GOT3 (cell line): ENCODE measurements at places on chromosomes 13 and 19.
A peak's percentile ranks its signal among the peaks of the same experiment; 100 is the strongest.

DNA sequence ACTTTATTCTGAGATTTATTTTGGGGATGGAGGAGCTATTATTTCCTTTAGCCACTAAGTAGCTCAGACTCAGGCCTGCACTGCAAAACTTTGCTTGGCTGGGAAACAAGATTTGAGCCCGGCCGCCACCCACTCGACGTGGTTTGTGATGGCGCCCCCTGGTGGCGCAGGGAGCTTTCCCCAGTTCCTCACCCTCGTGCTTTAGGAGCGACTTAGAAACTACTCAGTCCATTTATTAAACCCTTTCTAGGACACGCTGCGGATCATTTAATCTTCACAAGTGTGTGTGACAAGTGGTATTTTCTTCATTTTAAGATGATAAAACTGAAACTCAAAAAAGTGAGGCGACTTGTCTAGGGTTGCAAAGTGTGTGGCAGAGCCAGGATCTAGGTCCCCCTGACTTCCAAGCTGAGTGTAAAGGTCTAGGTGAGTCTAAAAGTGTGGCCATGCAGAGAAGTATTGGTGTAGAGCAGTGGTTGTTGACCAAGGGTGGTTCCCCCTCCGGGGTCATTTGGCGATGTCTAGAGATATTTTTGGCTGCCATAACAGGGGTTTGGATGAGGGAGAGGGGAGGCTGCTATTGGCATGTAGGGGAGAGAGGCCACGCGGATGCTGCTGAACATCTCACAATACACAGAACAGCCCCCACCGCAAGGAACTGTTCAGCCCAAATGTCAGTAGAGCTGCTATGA lies 2.2 kb downstream of the CXCL17 start:
- DNase-seq, result no peak

DNA sequence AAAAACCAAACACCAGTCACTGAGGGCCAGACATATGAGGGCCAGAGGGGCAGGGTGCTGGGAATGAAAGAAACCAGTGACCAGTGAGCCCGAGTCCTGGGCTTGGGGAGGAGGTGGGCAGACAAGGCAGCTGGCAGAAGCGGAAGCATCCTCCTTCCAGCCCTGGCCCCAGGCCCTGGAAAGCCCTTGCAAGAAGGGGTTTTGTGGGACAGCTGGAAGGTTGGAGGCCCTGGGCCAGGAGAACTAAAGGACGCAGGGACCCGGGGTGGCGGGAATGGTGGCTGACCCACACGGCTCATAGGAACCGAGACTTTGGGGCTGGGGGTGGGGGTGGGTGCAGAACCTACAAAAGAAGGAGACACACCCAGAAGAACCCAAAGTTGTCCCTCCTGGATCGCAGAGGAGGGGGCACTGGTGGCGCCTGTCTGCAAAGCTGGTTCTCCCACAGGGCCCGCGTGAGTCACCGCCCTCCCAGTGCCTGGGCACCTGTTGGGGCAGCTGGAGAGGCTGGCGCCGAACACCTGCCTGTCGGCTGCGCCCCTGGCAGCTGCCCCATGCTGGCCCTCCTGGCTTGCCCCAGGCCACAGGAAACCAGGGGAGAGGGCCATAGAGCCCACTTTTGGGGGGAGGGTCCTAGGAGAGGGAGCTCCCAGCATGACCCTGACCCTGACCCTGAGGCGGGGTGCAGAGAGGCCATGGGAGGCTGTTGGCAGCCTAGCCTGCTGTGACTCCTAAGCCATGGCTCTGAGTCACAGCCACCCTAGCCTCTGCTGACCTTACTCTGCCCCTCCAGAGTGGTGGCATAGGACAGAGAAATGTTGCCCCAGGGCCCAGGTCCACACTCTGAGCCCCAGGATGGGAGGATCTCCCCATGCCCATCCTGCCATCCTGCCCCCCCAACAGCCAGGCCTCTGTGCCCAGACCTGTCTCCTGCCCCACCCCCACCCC lies 802 bp downstream of the DMPK start:
- no peak for DNase-seq

DNA sequence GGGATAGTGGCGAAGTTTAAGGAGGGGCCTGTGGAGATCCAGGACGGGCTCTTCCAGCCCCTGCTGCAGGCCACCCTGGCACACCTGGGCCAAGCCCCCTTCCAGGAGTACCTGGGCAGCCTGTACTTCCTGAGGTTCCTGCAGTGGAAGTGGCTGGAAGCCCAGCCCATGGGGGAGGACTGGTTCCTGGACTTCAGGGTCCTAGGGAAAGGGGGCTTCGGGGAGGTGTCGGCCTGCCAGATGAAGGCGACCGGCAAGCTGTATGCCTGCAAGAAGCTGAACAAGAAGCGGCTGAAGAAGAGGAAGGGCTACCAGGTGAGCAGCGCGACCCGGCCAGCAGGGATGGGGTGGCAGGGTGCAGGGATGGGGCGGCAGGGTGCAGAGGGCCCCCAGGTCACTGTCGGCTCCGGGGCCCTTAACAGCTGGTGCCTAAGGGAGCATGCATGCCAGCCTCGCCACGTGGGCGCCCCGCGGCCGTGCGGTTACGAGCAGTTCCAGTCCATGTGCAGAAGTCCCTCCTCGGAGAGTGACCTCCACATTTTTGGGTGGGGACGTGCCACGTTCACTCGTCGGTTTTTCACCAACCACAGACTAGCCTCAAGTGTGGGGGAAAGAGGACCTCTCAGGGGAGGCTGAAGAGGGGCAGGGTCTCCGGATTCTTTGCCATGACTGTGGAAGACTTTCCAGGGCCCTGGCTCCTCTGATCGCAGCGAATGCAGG lies 912 bp downstream of the GRK1 start:
- no peak for DNase-seq

DNA sequence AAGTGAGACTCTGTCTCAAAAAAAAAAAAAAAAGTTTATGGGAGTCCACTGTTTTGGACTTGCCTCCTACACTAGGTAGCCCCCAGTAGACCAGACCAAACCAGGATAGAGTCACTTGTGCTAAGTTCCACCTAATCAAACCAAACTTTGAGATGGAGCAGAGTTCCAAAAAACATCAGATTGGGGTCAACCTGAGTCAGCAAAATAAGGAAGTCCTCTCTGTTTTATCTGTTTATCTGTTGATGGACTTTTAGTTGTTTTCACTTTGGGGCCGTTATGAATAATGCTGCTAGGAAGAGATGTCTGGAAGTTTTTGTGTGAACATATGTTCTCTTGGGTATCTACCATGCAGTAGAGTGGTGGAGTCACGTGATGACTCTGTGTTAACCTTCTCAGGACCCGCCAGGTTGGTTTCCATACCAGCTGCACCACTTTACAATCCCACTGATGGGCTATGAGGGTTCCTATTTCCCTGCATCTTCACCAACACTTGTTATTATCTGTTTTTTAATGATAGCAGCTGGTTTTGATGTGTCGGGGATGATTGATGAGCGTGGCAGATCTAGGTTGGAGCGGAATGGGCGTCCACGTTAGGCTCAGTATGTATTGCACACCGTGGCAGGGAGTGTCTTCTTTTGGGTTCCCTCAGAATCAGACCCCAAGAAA lies 46.6 kb upstream of the TM9SF2 start:
- DNase-seq, result no peak

DNA sequence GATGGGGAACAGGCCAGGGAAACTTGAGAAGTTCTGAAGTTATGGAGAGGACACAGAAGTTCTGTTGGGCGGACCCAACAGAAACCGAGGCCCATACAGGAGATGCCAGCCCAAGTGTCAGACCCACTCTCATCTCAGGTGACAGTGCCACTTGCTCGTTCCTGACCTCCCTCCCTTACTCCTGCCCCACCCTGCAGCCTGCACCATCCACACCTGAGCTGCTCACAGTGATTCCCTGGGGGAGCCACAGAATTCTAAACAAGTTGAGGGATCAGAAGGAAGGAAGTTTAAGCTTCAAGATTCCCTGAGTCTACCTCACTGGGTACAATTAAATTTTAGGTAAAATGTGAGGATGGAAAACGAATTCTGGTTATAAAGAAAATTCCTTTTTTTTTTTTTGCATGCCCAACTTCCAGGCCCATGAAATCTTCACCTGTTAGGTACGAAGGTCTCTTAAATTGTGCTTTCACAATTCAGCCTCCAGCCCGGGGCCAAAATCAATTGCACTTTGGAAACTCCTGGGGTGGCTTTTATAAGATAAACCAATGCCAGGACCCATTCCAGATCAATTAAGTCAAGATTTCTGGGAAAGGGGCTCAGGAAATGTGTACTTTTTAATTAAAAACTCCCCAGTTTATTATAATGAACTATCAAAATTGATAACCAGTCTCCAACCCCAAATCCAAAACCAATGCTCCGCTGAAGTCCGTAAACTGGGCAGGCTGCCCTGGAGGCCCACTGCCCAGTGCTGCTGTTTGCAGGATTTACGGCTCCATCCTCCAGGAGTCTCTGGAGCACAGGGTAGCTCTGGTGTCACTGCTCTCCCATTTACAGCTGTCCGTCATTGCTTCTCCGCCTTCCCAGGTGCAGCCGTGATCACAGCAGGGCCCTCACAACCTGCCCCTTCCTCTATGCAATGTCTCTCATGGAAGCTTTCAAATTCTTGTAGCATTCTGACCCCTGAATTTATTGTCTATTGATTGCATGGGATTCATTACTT lies 643.5 kb downstream of the UQCRFS1 start:
- DNase-seq, result no peak

GRCh38 chr13:113928685-113929627 lies 44.9 kb downstream of the C13orf46 start:
- peak; percentile 19 for DNase-seq

- no peak for DNase-seq
Measured at GRCh38 chr19:13819238-13819637, 24.0 kb downstream of the ZSWIM4 start.

DNA sequence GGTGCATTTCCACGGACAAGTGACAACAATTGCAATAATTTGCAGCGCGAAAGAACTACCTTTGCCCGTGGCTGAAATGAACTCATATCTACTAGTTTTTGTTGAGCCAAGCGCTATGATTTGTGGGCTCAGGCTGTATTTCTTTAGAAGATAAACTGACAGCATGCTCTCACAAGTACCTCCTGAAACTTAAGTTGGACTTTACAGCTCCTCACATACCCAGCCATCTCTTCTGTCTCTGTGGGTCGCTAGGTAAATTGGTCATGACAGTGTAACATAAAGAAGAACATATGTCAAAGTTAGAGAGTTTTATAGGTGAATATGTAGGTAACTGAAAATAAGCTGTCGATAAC lies 839 bp downstream of the COG6 start:
- no peak for DNase-seq

GRCh38 chr19:21454901-21455300 lies 50.5 kb upstream of the ZNF429 start:
- DNase-seq, result no peak

DNA sequence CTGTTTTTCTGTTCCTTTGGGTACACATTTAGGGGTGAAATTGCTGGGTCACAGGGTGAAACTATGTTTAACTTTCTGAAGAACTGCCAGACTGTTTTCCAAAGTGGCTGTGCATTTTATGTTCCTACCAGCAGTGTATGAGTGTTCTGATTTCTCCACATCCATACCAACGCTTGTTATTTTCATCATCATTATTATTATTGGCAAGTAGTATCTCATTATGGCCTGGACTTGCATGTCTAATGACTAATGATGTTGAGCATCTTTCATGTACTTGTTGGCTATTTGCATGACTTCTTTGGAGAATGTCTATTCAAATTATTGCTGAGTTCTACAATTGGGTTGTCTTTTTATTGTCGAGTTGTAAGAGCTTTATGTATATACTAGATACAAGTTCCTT lies 321.8 kb upstream of the HTR2A start:
- no peak for DNase-seq

DNA sequence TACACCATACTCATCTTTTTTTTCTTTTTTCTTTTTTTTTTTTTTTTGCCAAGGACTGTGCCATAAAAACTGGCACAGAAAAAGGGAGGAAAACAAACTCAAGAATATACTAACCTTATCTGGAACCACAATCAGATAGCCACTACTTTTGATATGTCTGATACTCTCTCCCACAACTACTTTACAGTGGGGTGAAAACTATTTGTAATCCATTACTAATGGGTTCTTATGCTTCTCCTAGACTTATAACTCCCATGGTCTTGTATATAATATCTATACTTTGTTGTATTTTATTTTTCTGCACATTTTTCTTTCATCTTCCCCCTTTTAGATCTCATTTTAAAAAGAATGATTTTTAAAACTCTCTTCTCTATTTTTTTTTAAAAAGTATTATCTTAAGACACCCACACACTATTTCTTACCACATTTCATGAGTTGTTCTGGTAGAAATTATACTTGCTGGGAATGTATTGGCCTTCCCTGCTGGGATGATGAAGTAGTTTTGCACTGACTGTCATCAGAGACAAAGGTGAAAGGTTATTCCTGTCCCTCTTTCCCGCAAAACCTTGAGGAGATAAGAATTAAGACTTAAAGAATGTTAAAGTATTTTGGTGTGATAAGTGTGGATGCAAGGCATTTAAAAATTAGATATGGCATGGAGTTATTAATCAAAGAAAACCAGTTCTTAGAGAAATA lies 146.7 kb upstream of the KLF12 start:
- no peak for DNase-seq

DNA sequence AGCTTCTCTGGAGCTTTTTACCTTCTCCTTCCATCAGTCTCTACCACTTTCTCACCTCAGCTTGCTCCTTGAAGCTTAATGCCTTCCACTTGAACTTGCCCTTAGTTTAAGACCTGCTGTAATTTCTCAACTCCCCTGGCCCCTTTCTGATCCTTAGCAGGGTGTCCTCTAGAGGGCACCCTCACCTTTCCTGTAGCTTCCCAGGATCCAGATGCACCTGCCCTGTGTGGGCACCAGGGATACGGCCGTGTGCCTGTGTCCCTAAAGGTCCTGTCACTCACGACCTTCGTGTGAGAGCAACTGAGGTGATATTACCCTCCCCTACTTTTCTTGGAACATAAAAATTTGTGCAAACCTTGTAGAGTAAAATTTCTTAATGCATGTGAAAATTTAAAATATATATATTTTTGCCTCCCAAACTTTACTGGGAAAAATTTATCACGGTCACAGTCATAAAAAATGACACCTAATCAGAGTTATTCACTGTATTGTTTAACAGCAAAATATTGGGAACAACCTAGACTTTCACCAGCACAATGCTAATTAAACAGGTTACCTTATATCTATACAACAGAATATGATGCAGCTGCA lies 46.4 kb downstream of the PSG3 start:
- DNase-seq, result no peak
